ENCODE measurements at places on chromosomes 1 and 21.

DNA sequence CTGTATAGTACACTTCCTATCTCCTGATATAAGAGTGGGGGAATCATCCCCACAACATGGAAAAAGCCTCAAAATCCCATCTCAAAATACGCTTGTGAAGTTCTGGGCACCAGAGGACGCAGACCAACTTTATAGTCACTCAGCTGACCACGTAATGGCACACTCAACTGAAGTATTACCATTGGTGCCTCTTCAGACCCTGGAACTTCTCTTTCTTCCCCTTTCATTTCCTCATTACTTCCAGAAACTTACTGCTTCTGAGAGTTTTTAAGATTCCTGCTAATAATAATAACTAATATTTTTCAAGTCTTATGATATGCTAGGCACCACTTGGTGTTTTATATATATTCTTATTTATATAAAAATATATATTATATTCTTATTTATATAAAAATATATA lies 202.6 kb downstream of the PTPRC start:
- DNase-seq, result no peak

GRCh38 chr1:225471109-225471452 lies 43.2 kb upstream of the LBR start:
- no peak for DNase-seq

DNA sequence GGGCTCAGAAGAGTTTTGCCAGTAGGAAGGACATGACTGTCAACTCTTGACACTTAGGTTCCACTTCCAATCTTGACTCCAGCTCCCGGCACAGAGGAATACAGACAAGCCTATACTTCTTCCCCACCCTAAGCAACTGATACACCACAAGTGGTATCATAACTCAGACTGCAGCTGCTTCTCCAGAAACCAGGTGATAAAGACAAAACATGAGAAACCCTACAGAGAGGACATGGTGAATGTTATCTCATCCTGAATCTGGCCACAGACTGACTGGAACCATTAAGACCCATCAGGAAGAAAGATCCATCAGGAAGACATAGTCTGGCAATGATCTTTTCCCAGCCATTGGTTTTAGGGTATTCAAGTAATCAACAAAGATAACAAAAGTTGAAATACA lies 13.8 kb downstream of the PAXBP1 start:
- DNase-seq, result no peak

DNA sequence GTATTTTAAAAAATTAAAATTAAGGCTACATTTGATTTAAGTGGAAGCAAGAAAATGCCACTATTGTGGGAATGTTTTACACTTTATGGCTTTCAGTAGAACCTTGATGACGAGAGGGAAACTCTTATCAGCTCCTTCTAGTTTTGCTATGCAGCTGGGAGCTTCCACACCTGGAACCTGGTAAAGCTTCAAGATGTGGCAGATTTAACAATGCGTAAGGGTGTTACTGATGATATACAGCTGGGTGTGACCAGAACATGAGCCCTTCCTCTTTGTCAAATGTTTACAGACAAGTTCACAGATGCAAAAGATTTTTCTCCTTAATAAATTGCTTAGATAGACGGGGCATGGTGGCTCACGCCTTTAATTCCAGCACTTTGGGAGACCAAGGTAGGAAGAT lies 20.3 kb downstream of the TTC13 start:
- no peak for DNase-seq

DNA sequence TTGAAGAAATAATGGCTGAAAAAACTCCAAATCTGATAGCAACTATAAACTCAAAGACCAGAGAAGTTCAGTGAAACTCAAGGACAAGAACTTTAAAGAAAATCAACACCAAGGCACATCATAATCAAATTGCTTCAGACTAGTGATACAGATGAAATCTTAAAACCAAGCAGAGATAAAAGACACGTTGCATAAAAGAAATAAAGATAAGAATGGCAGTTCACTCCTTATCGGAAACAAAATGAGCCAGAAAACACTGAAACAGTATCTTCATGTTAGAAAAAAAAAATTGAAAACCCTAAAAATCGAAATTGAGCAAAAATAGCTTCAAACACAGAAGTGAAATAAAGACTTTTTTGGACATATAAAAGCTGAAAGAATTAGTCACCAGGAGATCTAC lies 4.6 kb upstream of the RAB4A start:
- no peak for DNase-seq

GRCh38 chr1:109488201-109488600 lies 4.5 kb downstream of the ATXN7L2 start:
- no peak for DNase-seq

DNA sequence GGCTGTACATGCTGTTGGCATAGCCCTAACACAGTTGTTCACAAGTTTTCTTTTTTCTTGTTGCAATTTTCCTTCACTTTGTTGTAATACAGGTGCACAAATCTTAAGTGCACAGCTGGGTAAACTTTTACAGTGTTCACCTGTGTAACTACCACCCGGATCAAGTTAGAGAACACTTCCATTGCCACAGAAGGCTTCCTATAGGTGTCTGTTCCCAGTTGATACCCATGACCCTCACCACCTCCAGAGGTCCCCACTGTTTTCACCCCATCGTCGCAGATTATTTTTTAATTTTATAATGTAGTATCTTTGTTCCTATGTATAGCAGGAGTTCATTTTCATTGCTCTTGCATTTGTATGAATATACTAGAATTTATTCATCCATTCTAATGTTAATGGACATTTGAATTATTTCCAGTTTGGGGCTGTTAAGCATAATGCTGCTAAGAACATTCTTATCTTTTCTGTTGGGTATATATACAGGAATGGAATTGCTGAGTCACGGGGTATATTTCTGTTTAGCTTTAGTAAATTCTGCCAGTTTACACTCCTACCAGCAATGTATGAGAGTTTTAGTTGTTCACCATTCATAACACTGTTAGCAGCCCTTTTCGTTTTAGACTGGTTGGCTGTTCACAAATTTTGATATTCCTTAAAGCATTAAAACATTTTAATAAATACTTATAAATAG lies 16.4 kb downstream of the SPRTN start:
- no peak for DNase-seq

- DNase-seq, result no peak
Measured at GRCh38 chr1:119588621-119589020, 59.4 kb downstream of the ZNF697 start.

- no peak for DNase-seq
Measured at GRCh38 chr1:228105996-228106799, 2.9 kb downstream of the MRPL55 start.

DNA sequence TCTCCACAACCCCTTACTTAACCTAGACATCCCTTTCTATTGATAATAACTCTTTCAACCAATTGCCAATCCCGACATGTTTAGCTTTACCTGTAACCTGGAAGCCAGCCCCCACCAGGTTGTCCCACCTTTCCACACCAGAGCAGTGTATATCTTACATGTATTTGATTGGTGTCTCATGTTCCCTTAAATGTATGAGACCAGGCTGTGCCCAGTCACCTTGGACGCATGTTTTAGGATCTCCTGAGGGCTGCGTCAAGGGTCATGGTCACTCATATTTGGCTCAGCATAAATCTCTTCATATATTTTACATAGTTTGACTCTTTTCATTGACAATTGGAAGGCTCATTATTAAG lies 5.3 kb upstream of the SLC19A1 start:
- DNase-seq, result no peak

DNA sequence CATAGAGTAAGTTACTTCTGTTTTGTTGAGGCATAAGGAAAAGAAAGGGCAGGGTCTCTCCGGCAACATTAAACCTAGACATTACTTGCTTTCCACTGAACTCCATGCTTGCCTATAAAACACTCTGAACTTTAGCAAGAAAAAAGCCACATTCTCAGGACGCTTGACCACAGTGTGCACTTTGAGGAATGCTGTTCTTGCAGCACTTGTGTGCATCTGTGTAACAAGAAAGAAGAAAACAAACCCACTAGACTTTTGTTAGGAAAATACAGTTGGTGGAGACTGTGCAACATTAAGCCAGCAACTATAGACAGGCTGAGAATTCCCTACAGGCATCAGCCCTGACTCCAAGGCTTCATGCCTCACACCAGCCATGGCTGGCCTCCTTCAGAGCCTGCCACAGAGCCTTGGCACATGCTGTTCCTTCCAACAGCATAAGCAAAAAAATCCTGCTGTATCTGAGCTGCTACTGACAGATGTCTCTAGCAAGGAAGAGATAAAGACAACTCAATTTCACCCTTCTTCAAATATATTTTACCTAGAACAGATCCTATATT lies 5.8 kb downstream of the PDZK1 start:
- no peak for DNase-seq

DNA sequence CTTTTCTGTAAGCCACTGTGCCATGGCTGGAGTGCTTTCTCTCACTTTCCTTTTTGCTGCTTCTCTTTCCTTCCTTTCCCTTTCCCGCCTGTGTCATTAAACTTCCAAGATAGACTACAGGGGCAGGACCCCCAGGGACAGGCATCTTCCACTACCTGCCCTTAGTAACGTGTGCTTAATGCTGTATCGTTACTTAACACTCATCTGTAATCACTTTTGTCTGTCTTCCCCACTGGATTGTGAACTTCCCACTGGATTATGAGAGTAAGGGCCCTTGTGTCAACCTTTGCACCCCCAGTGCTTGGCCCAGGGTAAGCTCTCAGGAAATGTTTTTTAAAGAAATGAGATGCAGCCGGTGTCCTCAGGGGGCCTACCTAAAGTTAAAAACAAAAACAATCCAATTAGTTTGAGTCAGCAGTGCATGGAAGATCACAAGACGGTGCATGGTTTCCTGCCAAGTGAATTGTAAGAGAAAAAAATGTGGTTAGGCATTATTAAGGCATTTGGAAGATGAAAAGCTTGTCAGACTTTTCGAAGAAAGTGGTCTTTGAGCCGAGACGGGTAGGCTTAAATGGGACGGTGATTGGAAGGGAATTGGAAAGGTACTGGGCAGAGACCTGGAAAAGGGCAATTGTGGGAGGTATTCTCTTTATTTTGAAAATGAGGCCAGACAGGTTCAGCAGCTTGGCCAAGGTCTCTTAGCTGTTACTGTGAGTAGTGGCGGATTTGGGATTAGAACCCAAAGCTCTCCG lies 958 bp downstream of the LYPLAL1 start:
- peak; percentile 91 for DNase-seq

DNA sequence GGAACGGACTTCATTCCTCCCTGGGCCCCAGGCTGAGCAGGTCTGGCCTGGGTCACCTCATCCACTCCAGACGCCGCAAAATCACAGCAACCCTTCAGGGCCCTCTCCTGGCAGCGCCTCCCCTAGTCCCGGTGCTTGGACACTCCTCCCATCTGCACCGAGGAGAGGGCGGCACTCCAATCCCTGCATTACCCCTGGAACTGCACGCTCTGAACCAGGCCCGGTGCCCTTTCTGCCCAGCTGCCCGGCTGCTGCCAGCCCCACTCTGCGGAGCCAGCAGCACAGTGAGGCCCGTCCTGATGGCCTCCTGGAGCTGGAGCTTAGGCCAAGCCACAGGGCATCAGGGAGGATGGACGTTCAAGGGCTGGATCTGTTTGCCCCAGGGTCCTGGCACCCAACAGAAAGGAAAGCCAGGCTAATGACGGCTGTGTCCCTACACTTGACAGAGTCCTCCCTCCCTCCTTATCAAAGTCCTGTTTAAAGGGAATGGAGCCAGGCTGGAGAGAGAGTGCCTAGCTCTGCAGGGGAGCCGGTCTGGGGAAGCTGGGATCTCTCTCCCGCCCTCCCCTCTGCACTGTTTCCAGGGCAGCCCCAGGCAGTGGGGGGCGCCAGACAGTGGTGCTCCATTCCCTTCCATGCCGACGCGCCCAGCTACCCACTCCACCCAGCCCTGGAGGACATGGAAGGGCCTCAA lies 12.7 kb downstream of the COL6A2 start:
- peak; percentile 35 for DNase-seq

DNA sequence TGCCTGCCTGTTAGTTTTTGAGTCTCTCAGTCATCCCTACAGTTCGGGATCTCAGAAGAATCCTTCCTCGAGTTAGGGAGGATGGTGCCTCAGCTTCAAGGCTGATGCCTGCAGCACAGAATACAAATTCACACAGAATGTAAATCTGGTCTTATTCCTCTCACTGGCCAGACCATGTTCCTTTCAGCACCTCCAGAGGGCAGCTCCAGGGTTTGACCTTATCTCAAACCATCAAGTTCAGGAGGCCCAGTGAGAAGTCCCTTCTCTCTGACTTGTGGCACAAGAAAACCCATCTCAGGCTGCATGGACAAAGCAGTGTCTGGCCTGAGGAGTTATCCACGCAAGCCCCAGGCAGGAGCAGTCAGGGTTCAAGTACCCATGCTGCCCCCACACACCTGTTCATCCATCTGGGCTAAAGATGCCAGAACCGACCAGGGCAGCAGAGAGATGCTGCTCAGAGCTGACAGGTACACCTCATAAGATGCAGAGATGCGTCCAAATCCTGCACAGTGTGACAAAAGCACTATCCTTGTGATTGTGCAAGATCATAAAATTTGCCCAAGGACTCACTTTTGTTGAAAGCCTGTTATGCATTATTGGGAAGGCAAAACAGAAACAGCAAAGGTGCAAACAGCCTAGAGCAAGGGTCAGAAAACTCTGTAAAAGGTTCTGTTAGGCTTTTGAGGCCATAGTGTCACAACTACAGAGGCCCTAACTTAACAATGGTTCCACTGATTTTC lies 49.8 kb downstream of the BCAR3 start:
- DNase-seq, result peak; percentile 37

- DNase-seq, result no peak
Measured at GRCh38 chr21:15057285-15057684, 7.5 kb downstream of the NRIP1 start.

GRCh38 chr21:39353295-39353694 lies 4.4 kb upstream of the HMGN1 start:
- peak; percentile 22 for DNase-seq

DNA sequence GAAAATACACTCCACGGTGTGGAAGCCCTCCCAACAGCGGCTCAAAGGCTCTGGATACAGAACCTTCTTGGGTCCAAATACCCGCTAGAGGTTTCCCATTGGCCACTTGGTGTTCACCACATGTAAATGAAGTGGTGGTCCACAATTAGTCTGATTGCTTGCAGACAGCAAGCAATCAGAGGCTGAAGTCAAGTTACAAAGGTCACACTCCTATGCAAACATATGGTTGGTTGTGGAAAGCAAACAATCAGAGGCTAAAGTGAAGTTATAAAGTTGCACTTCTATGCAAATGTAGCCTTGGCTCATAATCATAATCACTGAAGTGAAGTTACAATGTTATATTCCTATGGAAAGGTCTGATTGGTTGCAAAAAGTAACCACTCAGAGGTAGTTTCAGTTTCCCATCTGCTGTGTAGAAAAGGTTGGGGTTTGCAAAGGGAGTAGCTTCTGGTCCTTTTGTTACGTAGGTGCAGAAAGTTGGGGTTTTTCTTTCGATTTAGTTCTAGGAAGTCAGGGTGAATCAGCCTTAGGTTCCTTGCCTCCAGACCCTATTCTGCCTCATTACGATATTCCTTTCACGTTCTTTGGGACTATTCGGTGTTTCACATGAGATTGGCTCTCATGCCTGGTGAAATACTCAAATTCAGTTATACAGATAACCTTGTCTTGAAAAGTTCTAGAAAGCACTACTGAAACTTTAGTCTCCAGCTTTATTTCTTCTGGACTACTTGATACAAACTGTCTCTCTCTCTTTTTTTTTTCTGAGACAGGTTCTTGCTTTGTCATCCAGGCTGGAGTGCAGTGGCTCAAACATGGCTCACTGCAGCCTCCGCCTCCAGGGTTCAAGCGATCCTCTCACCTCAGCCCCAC lies 36.7 kb upstream of the MTF2 start:
- no peak for DNase-seq

- no peak for DNase-seq
Measured at GRCh38 chr21:33128538-33128937, 58.6 kb downstream of the OLIG1 start.

- DNase-seq, result peak; percentile 96
Measured at GRCh38 chr1:16012590-16013219, 5.1 kb downstream of the HSPB7 start.

GRCh38 chr1:184773762-184774320 lies 19.2 kb upstream of the EDEM3 start:
- DNase-seq, result no peak

GRCh38 chr1:108767115-108767514 lies 20.6 kb downstream of the STXBP3 start:
- no peak for DNase-seq

Measured in cardiac muscle cell (in vitro differentiated cells and primary cell).